Fibroblast of villous mesenchyme (primary cell): ENCODE measurements at places on chromosomes 1 and 21. TPM values are rescaled to one million over a fixed set of nuclear protein-coding genes. Genes with fewer than 3 reads are reported as not detected.
A peak's percentile ranks its signal among the peaks of the same experiment; 100 is the strongest.

Gene HSD3B2
- total RNA-seq, result not detected in 2 replicates

Gene PRKAA2
- total RNA-seq, result 0.32 and 1.3 TPM in 2 replicates

Gene PTPN22
- total RNA-seq, result 0.32 and 0.86 TPM in 2 replicates

Gene SLC16A4
- 73.4 and 241 TPM in 2 replicates for total RNA-seq

Gene PRR9
- under 0.01 TPM in 1 of 2 replicates, not detected in the other for total RNA-seq

Gene SFT2D2
- 35.1 and 47.1 TPM in 2 replicates for total RNA-seq

Gene UBE2U
- not detected in 2 replicates for total RNA-seq

Gene IGSF8
- 13.9 and 14.7 TPM in 2 replicates for total RNA-seq

Gene DCST2
- total RNA-seq, result not detected in 2 replicates

DNA sequence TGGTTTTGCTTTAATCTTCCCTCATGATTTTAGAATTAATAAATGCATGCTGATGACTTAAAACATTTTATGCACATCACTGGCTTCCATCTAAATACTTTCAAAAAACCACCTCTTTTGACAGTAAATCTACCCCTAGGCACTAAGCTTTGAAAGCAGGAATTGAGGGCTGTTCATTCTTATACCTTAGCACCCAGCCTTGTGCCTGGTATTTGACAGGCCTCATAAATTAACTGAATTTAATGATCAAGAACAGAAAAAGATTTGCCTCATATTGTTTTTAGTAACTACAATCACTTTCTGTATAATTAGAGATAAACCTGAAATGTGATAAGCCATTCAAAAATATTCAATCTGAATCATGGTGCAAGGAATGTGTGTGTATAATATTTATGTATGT, 108.8 kb downstream of the DPYD start:
- DNase-seq, result no peak

GRCh38 chr21:29771491-29772066, 168.2 kb downstream of the GRIK1 start:
- DNase-seq, result no peak

DNA sequence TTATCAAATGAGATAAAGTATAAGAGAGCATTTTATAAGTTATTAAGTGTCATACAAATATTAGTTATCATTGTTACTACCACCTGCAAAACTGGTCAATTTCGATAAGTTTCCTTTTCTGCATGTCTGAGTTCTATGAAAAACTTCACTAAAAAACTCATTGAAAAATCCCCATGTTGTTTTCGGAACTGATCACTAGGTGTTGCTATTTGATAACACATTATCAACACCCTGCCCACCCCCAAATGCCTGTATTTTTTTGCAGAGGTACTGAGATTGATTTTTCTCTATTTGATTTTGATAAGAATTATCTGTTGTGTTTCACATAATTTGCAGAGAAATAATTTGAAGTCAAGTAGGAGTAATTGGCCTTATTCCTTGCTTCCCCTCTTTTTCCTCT, 22.1 kb upstream of the DISP1 start:
- DNase-seq, result peak; percentile 46

GRCh38 chr1:18234790-18235242, 127.2 kb downstream of the IGSF21 start:
- no peak for DNase-seq

DNA sequence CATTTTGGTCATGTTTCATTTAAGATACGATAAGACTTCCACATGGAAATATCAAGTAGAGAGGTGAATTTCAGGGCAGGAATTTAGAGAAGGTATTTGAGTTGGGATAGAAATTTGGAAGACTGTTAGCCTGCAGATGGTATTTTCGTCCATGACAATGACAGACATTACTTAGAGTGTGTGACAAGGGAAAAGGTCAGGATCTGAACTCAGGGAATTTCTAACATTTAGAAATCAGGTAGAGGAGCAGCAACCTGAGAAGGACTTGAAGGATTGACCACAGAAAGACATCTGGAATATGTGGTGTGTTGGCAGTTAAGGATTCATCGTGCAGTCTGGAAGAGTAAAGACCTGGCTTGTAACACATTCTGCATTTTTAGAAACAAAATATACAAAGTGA, 57.9 kb downstream of the RABGAP1L start:
- DNase-seq, result no peak

GRCh38 chr1:55446351-55446750, 231.2 kb upstream of the USP24 start:
- no peak for DNase-seq

DNA sequence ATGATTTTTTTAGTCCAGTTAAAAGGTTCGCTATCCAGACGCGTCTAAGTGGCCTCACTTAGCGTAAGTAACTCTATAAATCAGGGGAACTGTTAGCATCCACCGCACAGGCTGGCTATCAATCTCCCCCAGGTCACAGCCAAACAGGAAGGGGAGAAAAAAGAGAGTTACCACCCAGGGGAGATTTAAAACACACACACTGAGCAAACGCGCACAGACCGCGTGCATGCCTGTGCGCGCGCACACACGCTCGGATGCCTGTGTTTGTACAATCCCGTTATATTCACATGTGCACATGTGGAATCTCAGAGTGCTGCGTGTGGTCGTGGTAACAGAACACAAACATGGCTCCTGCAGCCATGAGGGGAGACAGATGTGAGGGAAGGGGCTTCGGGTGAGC, 125.4 kb downstream of the CASZ1 start:
- no peak for DNase-seq

GRCh38 chr1:234144901-234145300, 228.4 kb upstream of the COA6 start:
- DNase-seq, result no peak

GRCh38 chr21:45574691-45575090, 32.5 kb upstream of the SLC19A1 start:
- no peak for DNase-seq

DNA sequence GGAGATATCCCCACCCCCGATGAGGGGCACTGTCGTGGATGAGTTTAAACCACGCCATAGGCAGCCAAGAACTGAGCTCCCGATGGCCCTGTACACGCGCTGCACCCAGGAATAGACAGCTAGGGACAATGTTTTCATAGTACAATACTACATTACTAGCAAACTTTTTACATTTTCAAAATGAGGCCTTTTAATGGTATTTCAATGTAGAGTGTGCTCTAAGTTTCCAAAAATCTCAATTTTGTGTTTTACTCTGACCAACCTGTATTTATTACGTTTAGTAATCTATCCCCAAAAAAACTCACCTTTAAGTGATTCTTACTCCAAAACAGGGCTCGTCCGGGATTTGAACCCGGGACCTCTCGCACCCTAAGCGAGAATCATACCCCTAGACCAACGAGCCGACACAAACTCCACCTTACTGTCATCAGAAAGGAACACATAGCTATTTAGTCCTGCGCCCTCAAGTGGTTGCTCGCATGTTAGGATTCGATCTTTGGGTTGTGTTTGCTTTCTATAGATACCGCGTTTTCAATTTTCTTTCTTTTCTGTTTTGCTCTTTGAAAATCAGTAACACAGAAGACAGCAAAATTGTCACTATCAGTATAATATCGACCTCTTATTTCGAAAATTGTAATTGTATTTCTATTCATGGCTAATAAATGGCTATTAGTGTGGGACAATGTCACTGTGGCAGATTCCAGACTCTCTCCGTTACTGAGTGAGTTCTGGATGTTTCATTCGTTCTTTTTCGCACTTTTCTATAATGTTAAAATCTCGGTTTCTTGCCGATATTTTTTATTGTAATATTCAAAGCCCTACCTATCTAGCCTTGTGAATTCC, 6.4 kb upstream of the MPZL1 start:
- peak; percentile 92 for DNase-seq

- no peak for DNase-seq
Observed at GRCh38 chr1:2528966-2529783, 888 bp downstream of the HES5 start.

- DNase-seq, result peak; percentile 69
Observed at GRCh38 chr1:1959840-1960479, 40.9 kb upstream of the TMEM52 start.

GRCh38 chr21:29429218-29429617, 130.5 kb downstream of the BACH1 start:
- no peak for DNase-seq

DNA sequence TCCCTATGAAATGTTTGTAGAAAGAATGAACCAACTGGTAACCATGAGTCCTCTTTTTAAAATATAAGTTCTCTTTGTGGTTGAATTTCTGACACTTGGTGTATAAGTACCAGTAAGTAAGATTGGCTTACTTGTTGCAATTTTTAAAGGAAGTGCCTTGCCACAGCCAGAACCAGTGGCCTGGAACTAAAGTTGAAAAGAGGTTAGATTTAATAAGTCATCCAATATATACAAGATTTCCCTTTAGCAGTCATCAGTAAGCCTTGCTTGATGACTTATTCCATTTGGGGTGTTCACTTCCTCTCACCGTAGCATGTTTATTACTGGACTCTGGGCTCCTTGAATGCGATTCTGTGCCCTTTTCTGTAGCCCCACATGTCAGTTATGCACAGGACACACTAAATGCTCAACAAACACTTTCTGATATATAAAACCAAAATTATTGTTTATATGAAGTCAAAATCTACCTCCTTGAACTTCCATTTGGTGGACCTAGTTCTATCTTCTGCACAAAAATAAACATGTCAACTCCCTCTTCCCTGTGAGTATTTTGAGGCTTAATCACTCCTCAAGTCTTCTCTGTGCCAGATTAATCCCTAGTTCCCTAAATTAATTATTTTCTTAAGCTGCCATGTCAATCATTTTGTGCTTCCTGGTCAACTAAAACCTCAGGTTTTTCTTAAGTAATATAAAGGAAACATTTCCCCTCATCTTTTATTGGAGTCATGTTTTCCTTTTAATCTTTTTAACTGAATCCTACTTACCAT, 218.1 kb downstream of the ST6GALNAC3 start:
- no peak for DNase-seq

GRCh38 chr1:92482665-92483609, 3.8 kb downstream of the GFI1 start:
- no peak for DNase-seq

DNA sequence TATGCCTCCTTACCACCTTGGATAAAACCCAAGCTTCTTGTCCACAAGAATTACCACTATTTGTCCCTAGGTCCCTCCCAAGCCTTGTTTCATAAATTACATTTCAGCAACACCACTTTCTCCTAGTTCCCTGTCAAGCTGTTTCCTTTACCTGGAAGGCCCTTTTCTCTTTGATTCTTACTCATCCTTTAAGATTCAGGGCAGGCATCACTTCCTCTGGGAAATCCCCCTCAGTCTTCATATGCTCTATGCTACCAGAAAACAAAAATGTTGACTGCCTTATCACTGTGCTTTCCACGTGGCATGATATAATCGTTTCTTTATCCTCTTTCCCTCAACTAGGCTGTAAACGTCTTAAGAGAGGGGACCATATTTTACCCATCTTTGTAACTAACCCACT, 102.7 kb downstream of the LYST start:
- DNase-seq, result no peak

DNA sequence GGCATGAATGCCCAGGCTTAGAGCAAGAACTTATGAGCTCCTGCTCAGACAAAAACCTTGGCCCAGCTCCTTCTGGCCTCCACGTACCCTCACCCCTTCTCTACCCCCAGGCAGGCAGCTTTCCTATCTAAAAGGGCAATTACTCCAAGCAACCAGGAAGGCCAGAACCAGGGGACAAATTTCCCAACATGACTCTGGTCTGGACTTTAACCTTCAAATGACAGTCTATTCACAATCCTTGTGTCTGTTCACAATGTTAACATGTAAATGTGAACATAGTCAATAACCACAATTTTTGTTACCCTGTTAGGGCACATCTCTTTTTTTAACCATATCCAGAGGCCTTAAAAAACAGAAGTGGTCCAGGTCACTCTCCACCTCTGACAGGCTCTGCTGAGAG, 64.4 kb upstream of the LAPTM5 start:
- DNase-seq, result no peak

DNA sequence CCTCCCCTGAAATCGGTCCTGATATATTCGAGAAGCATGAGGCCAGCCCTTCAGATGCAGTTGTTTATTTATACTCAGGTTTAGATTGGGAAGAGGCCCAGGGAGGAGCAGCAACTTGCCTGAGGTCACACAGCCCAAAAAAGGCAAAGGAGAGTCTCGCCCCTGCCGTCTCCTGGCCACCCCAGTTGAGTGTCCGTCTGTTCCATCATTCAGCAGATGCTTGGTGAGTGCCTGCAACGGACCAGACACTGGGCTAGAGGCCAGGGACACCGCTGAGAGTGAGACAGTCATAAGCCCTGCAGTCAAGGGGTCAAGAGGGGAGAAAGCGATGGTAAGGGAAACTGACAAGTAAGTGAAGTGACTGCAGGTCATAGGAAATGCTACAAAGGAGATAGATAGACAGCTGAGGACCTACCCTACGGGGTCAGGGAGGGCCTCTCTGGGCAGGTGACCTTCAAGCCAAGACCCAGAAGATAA, 15.4 kb upstream of the SELENON start:
- no peak for DNase-seq

DNA sequence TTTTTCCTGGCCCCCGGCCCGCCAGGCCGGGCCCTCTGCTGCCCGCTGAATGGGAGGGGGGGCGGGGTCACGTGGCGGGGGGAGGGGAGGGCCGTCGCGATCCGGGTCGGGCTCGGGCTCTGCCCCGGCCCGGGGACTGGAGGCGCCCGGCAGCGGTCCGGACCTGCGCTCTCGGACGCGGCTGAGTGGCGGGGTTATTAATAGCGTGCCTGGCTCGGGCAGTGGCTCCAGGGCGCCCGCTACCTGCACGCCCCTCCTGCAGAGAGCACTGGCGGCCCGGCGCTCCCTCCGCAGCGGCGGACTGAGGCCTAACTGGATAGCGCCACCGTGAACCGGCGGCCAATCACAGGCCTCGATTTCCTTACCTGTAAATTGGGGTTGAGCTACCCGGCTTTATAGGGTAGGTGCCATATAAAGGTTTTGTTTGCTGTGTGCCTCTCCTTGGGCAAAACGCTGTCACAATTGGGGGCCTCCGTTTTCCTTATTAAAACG, 28.1 kb downstream of the AHDC1 start:
- DNase-seq, result peak; percentile 45

- no peak for DNase-seq
Observed at GRCh38 chr21:36186081-36186480, 29.5 kb downstream of the DOP1B start.

- no peak for DNase-seq
Observed at GRCh38 chr1:24867084-24867870, 62.8 kb downstream of the RUNX3 start.

DNA sequence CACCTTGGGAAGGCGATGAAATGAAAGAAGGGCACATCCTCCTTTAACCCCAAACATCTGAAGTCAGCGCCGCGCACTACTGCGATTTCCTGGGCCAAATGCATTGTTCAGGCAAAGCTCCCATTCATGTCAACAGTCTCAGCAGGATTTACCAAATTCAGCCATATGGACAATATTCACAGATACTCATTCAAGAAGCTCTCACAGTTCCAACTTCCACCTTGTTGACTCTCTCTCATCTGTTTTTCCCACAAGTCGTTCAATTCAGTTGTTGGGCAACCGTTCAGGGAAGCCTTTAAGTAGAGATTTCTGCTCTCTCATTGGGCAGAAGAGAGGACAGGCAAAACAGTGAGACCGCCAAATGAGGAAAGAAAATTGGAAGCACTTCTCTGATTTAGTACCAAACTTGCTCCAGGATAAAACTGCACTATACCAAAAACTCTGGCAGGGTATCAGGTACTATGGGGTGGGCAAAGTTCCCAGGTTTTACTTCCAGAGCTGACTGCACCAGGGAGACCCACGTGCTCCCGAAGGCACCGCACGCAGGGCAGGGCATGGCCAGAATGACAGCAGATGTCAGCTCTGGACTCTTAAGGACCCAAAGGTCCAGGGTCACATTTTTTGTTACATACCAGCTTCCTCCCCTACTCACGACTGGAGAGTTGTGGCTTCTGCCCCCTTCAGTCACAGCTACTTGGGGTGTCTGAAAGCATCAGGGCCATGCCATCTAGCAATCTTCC, 668.8 kb downstream of the KIF26B start:
- peak; percentile 26 for DNase-seq

- DNase-seq, result no peak
Observed at GRCh38 chr1:81340239-81340638, 460.5 kb upstream of the ADGRL2 start.
